ENCODE measurements at places on chromosomes 2 and 18.

- DNase-seq = no peak
Observed at GRCh38 chr18:9890957-9891356, 5.2 kb downstream of the TXNDC2 start.

DNA sequence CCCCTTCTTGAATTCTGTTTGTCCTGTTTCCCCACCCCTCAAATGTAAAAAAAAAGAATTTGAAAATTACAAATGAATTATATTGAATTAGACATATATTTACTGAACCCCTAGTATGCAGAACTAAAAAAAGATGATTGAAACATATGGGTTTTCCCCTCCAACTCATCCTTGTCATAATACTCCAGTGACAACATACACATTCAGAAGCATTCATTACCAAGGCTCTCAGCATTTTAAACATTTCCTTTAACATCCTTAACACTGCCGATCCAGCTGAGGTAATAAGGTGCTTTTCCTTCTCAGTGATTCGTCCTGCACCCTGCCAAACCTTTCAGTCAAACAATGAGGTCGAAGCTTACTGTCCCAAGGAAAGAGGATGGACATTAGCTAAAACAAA lies 53.1 kb upstream of the DTNB start:
- no peak for DNase-seq

GRCh38 chr18:58166278-58166844 lies 122.3 kb downstream of the NEDD4L start:
- DNase-seq = no peak

DNA sequence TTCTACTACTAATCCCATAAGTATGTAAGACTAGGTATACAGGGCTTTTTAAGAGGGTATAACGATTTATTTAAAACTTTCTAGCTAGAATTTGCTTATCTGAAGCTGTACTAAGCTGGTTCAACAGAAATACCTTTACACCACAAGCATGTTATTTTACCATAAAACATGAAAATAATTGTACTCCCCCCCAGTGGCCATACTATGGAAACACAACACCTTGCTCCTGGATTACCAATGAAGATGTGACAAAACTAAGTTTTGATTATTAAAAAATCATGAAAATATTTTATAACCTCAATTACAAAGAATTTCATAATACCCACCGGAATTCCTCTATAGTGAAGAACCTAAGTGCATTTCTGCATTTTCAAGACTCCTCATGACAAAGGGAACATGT lies 27.3 kb downstream of the LPIN2 start:
- no peak for DNase-seq

DNA sequence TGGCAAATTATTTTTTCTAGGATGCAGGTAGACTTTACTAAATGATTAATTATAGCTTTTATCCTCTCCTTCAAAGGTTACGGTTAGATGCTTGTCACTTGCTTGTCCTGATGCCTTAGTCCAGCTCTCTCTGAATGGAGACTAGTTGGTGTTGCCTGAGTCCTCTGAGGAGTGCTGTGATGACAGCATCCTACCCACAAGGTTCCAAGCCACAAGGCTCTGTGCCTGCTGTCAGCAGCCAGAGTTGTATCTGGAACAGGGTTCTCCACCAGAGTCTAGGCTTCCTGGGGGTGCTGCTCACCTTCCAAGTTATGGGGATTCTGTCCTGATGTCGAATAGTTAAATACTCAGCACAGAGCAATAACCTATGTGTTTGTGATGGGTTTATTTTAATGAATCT lies 125.7 kb downstream of the GALNT1 start:
- no peak for DNase-seq

DNA sequence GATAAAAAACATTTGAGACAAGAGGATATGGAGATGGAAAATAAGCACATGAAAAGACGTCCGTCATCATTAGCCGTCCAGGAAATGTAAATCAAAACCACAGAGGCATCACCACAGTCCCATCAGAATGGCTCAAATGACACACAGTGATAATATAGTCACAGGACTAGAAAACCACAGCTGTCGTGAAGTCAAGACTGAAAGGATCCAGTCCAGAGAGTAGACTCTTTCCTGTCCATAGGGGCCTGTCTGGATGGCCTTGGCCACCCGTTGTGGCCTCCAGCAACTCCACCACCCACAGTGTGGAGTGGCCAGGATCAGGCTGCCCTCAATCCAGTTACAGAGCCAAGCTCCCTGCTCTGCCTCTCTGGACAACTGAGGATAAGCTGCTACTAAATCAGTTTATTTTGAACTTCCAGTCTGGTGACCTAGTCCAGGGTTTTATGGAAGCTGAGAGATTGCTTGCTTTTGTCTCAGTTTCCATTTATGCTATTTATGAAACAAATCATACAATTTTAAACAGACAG lies 60.4 kb downstream of the RHOB start:
- no peak for DNase-seq

DNA sequence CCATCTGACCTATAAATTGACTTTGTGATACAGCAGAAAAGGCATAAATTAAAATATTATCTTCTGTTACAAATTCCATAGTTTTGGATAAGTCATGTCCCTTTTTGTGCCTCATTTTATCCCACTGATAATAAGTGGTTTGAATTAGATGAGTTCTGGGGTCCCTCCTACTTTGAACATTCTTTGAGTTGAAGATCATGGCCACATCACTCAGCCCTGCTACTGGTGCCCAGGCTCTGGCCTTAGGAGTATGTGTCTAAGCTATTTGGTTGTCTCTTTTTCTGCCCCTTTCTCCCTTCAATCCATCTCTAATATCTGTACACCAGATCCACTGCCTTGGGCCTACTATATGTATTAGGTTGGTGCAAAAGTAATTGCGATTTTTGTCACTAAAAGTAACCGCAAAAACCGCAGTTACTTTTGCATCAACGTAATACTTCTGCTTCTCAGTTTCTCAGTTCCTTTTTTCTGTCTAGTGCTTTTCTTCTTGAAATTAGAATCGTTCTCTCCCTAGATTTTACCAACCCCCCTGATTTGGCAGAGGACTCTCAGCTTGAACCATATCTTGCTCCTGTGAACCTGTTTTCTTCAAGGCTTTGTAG lies 362.5 kb upstream of the TNP1 start:
- no peak for DNase-seq

DNA sequence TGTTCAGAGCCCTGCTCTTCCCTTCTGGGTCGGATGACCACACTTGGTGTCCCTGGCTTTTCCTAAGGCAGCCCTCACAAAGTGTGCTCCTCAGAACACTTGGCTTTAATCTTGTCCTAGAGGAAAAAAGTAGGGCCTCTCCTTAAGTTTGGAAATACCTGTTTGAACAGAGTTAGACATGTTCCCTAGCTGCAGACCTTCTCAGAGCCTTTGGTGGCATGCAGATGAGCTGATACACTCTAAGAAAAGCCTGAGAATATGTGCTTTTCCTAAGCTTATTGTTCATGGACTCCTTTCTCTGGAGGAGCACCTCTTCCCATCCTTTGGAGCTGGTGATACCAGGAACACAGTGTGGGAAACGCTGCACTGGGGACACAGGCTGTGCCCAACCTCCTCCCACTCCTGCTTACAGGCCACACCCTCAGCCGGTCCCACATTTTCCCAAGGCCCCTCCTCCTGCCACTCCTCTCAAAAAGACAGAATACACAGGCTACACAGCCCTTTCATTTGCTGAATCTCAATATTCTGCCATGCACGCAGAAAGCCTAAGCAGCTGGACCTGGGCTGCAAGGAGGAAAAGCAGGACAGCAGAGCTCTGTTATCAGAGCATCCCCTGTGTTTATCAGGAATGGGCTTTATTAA lies 443.6 kb downstream of the NBAS start:
- no peak for DNase-seq

DNA sequence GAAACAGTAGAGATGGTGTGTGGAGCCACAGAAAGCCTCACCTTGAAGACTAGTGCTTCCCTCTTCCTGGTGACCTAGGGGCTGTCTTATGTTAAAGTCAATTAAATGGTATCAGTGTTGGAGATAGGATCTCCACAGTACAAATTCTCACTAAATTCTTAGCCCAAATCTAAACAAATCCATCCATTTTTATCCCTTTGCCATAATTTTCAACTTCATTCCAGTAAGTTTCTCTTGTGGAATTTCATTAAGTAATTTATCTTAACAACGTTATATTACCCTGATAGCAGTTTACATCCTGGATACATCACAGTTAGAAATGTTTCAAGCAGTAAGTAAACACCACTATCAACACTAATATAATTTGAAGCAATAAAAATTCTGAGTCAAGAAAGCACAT lies 989.4 kb upstream of the NXPH2 start:
- DNase-seq = no peak

DNA sequence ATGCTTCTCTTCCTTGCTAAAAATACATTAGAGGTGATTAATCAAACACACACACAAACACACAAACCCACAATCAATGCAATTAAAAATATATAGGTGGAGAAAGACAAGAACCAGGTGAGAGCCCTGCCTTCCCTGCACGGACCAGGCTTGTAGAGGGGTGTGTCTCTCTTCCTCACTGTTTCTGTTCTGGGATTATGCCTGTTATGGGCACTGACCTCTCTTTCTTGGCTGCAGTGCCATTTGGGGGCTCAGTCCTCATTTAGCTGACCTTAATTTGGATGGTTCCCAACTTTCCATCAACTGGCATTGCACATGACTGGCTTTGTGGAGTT lies 89.8 kb downstream of the SH3RF3 start:
- no peak for DNase-seq

- DNase-seq = no peak
Observed at GRCh38 chr2:181812106-181812743, 79.3 kb upstream of the ITPRID2 start.

DNA sequence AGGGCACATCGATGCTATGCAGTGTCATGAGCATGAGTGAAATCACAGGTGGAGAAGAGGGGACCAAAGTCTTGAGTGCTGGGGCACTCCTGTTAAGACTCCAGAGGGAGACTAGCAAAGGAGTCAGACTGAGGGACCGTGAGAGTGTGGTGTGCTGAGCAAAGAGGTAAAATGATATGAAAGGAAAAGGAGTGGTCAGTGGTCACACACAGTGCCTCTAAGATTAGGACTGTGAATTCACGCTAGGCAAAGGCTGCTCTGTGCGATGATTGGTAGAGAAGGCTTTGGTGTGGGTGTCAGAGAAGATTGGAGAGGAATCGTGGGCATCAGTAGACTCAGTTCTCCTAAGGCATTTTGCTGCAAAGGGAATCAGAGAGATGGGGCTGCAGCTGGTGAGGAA lies 12.8 kb downstream of the SOCS6 start:
- no peak for DNase-seq

DNA sequence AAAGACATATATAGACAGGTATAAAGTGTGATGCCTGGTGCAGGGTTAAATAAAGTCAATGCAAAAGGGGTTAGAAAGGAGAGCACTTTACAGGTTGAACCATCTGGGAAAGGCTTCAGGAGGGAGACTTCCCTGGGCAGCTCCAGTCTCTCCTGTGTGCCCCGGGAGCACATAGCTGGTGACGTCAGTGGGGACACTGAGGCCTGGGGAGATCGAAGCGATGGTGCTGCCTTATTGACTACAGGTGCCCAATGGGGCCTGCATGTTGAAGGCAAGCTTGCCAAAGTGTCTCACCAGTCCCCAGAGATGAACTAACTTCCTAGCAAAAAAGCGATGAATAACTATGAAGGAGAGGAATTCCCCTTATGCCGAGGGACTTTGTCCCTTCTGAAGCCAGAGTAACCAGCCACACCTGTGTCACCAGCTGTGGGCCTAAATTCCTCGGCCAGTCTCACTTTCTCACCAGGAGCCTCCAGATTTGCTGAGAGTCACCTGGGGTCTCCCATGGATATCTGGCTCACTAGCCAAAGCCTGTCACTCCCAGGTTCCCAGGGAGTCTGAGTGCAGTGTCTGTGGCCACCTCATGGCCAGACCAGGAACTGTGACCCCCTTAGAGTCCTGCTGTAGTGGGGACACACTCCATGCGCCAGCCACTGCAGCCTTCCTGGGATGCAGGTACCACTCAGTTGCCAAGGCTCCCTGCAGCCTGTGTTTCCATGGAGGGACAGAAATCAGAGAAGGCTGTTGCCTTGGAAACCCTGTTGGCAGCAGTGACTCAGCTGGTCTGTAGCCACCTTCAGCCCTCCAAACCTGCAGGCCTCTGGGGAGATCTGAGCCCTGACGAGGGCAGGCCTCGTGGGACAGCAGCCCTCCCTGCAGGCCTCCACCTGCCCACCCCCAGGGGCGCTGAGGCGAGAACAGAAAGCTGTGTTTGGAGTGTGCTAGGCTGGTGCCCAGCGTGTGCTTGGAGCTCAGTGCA lies 128.7 kb downstream of the CTIF start:
- peak; percentile 59 for DNase-seq

- peak; percentile 12 for DNase-seq
Observed at GRCh38 chr2:19329445-19329844, 29.0 kb downstream of the OSR1 start.

- no peak for DNase-seq
Observed at GRCh38 chr18:48800876-48801727, 149.7 kb downstream of the SMAD7 start.

Measured in neural progenitor cell (in vitro differentiated cells).